ENCODE measurements at places on chromosomes 1 and 21. TPM values are rescaled to one million over a fixed set of nuclear protein-coding genes. Genes with fewer than 3 reads are reported as not detected.

PKLR gene
- total RNA-seq = not detected

ADPRS gene
- 57.0 TPM for total RNA-seq

SPRR1B gene
- not detected for total RNA-seq

LCE2A gene
- not detected for total RNA-seq

CA6 gene
- not detected for total RNA-seq

PADI1 gene
- total RNA-seq = 0.31 TPM

VWA5B1 gene
- total RNA-seq = not detected

TRNAU1AP gene
- 23.0 TPM for total RNA-seq

ZNF691 gene
- total RNA-seq = 11.1 TPM

TLCD4 gene
- total RNA-seq = 5.3 TPM

ECM1 gene
- 33.6 TPM for total RNA-seq

LCE4A gene
- not detected for total RNA-seq
